ENCODE measurements at places on chromosomes 1 and 21.

- no peak overlapping the region for H3K4me3 ChIP-seq
- no peak for DNase-seq
- no peaks in the 10 kb centered on the region for H3K36me3 ChIP-seq
- no peaks in the 10 kb centered on the region for H3K4me1 ChIP-seq
- H3K27ac ChIP-seq: no peak overlapping the region
Measured at GRCh38 chr1:232767305-232768074, 37.7 kb upstream of the MAP10 start.

GRCh38 chr1:115314765-115315164, 23.3 kb downstream of the NGF start:
- no peaks in the 10 kb centered on the region for H3K36me3 ChIP-seq
- DNase-seq: no peak
- no peak overlapping the region for H3K4me3 ChIP-seq
- H3K27ac ChIP-seq: no peak overlapping the region

DNA sequence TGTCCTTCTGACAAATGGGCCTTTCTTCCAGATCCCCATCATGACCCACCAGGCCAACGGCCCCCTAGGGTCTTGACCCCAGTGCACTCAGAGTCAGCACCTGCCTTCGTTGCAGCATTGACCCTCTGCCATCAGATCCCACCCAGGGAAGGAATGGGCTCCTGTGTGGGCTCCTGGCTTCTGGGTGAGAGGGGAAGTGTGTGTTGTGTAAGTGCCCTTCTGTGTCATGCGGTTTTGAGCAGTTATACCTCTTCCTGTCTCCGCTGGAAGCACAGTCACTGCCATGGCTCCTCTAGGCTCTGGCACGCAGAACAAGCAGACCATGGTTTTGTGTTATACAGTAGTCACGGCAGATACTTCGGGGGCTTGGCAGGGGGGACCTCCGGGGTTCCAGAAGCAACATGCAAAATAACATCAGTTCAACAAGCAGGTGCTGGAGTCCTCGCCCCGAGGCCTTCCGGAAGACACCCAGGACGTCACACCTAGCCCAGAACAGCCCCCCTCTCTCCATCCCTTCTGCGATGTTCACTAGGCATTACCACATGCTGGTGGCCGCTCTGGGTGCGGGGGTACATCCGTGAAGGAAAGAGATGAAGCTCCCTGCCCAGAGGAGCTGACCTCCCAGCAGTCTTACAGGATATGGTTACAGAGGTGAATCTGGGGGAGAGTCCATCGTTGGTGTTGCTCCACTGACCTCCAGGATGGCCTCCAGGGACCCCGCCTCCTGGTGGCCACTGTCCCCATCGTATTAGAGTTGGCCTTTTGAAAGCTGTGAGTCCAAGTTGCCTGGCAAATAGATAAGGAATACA, 17.4 kb upstream of the KCNAB2 start:
- peak overlapping the region; percentile 96 for H3K27ac ChIP-seq
- no peaks in the 10 kb centered on the region for H3K27me3 ChIP-seq
- peak; percentile 86 for DNase-seq
- peaks cover 14% of the 10 kb centered on the region for H3K36me3 ChIP-seq

- no peaks in the 10 kb centered on the region for H3K27me3 ChIP-seq
- H3K4me3 ChIP-seq: no peak overlapping the region
- H3K27ac ChIP-seq: no peak overlapping the region
- no peaks in the 10 kb centered on the region for H3K36me3 ChIP-seq
Measured at GRCh38 chr1:232221802-232222499, 408.0 kb downstream of the SIPA1L2 start.

- DNase-seq: no peak
- H3K4me1 ChIP-seq: no peaks in the 10 kb centered on the region
- H3K36me3 ChIP-seq: peaks cover 10% of the 10 kb centered on the region
- H3K4me3 ChIP-seq: no peak overlapping the region
- no peaks in the 10 kb centered on the region for H3K27me3 ChIP-seq
Measured at GRCh38 chr1:160247053-160247452, 15.3 kb downstream of the DCAF8 start.

DNA sequence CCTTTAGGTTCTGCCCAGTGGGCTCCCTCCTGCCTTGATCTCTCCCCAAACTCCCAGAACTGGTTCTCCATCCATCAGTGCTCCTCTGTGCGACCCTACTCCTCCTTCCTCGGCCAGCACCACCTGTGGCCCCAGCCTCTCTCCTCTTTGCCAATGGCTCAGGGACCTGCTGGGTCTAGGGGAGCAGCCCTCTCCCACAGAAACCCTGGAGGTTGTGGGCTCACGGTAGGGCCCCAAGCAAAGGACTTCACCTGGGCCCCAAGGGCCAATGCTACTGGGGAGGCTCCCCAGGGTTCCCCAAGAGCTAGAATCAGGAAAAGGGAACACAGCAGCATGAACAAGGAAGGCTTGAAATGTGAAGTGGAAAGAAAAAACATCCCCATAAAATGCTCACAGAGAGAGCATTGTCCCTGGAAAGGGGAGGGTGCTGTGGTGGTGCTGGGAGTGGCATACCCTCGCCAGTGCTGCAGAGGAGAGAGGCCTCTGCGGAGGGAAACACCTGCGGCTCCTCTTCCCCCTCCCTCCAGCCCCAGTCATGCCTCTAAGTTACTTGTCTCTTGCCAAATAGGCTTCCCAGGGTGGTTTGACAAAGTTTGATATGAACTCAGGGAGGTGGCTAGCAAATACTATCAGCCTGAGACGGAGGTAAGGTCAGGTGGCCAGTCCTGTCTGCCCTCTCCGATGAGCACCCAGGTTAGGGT, 2.5 kb downstream of the TMEM63A start:
- no peak overlapping the region for H3K27ac ChIP-seq
- peak; percentile 27 for DNase-seq
- H3K27me3 ChIP-seq: no peaks in the 10 kb centered on the region
- H3K4me1 ChIP-seq: peaks cover 30% of the 10 kb centered on the region

- H3K4me1 ChIP-seq: peaks cover 4% of the 10 kb centered on the region
- no peak for DNase-seq
- H3K4me3 ChIP-seq: no peak overlapping the region
- no peaks in the 10 kb centered on the region for H3K36me3 ChIP-seq
- no peaks in the 10 kb centered on the region for H3K27me3 ChIP-seq
Measured at GRCh38 chr1:229562686-229563085, 4.2 kb upstream of the ABCB10 start.

- no peak overlapping the region for H3K27ac ChIP-seq
- H3K36me3 ChIP-seq: no peaks in the 10 kb centered on the region
- no peak overlapping the region for H3K4me3 ChIP-seq
- no peak for DNase-seq
- no peaks in the 10 kb centered on the region for H3K27me3 ChIP-seq
Measured at GRCh38 chr1:59544615-59545293, 247.9 kb downstream of the FGGY start.

GRCh38 chr1:39205102-39205780, 746 bp downstream of the MACF1 start:
- peaks cover 22% of the 10 kb centered on the region for H3K4me1 ChIP-seq
- no peaks in the 10 kb centered on the region for H3K36me3 ChIP-seq
- H3K27me3 ChIP-seq: no peaks in the 10 kb centered on the region
- peak; percentile 20 for DNase-seq
- peak overlapping the region; percentile 17 for H3K27ac ChIP-seq

- H3K27ac ChIP-seq: no peak overlapping the region
- no peaks in the 10 kb centered on the region for H3K27me3 ChIP-seq
- H3K36me3 ChIP-seq: no peaks in the 10 kb centered on the region
Measured at GRCh38 chr21:44756423-44757185, 45.0 kb downstream of the UBE2G2 start.

- H3K36me3 ChIP-seq: no peaks in the 10 kb centered on the region
- no peak overlapping the region for H3K27ac ChIP-seq
- DNase-seq: no peak
- no peaks in the 10 kb centered on the region for H3K4me1 ChIP-seq
- no peak overlapping the region for H3K4me3 ChIP-seq
Measured at GRCh38 chr1:48627486-48627885, 149.2 kb downstream of the BEND5 start.

DNA sequence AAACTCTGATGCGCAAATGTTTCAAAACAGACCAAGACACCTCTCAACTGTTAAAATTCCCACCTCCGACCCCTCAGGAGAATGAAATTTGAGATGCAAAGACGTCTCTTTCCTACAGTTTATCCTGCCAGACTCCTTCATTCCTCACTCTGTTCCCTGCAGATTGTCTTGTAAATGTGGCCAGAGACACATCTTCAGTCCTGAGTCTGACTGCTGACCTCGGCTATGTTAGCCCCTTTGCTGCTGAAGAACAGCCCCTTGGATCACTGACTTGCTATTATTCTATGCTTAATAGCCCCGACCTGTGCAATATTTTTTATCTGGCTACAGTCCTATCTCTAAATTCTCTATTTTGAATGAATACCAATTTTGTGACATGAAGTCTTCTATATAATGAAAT, 16.6 kb upstream of the ESRRG start:
- no peaks in the 10 kb centered on the region for H3K27me3 ChIP-seq
- no peak overlapping the region for H3K27ac ChIP-seq
- no peak overlapping the region for H3K4me3 ChIP-seq
- H3K36me3 ChIP-seq: no peaks in the 10 kb centered on the region
- no peak for DNase-seq
- no peaks in the 10 kb centered on the region for H3K4me1 ChIP-seq

- H3K27me3 ChIP-seq: no peaks in the 10 kb centered on the region
- H3K4me3 ChIP-seq: no peak overlapping the region
- no peaks in the 10 kb centered on the region for H3K36me3 ChIP-seq
- DNase-seq: no peak
- no peaks in the 10 kb centered on the region for H3K4me1 ChIP-seq
Measured at GRCh38 chr1:186503190-186503589, 42.3 kb upstream of the PDC start.

GRCh38 chr1:80994934-80995333, 805.8 kb upstream of the ADGRL2 start:
- no peak overlapping the region for H3K27ac ChIP-seq

Measured in B cell (primary cell).